ENCODE measurements at places on chromosomes 3 and 15.
A peak's percentile ranks its signal among the peaks of the same experiment; 100 is the strongest.

DNA sequence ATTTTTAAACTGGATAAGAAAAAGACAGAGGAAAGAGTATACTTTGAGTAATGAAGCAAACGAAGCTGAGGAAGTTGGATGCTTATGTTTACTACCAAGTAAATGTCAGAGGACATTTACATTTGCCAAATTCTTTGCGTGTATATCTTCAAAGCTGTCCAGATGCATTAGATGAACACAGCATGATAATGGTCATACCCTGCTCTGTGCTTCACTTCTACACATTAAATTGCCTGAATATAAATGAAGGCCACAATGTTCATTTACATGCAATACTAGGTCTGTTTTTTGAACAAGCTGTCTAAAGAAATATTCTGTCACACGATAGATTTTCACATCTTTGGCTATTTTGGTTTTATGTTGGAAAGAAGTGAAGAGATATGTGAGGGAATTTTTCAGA lies 405.8 kb upstream of the ADAMTS9 start:
- DNase-seq = no peak

DNA sequence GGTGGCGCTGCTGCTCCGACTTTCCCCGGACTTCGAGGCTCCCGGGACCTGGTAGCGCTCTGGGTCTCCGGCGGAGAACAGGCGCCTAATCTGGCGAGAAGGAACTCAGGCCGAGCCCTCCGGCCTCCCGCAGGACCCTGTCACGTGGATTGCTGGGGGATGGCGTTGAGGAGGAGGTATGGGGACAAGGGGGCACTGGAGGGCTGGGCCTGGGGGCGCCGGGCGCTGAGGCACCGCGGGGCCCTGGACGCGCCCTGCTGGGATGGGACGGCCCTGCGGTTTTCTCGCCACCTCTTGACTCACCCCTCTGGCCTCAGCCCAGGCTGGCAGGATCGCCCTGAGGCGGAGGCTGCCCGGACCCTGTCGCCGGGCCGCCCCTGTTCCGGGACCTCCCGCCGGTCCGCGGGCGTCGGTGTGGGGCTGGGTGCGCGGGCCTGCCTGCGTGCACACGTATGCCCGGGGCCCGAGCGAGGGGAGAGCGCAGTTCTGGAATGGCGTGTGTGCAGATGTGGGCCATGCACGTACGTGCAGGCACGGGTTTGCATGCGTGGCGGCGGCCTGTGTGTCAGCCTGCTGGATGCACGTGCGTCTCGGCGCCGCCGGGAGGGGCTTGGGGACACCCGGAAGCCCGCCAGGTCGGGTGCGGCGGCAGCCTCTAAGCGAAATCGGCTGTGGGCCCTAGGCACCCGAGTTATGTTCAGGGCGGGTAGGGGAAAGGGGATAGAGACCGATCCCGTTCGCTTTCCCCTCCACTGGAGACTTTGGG lies 752 bp downstream of the C15orf39 start:
- DNase-seq = peak; percentile 36

- DNase-seq = peak; percentile 16
Observed at GRCh38 chr3:74267588-74268184, 346.8 kb downstream of the CNTN3 start.

- DNase-seq = no peak
Observed at GRCh38 chr3:153246806-153247205, 84.8 kb downstream of the RAP2B start.

- no peak for DNase-seq
Observed at GRCh38 chr3:111956449-111956848, 22.4 kb upstream of the ABHD10 start.

DNA sequence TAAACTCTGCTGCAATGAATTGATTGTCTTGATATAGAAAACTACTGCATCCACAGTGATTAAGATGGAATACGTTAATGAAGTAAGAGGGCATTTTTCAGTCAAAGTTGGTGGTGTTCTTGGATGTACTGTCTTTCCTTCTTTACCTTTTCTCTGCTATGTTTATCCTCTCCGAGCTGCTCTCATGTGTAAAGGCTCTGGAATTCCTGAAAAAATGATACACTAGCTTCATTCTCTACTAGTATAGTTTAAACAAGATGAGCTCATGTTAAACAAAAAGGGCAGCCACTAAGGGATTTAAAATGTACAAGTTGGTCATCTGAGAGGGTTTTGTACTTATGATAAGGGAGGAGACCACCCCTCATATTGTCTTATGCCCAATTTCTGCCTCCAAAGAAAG lies 504.6 kb upstream of the NECTIN3 start:
- no peak for DNase-seq

All from NCI-H446 (cell line).